Renal cortical epithelial cell (primary cell): ENCODE measurements at places on chromosomes 2 and 18. TPM values are rescaled to one million over a fixed set of nuclear protein-coding genes. Genes with fewer than 3 reads are reported as not detected.

The KCNE4 gene
- 0.05 and 0.52 TPM in 2 replicates for total RNA-seq

The EFHD1 gene
- total RNA-seq = 7.5 and 26.9 TPM in 2 replicates

The CCDC74B gene
- total RNA-seq = 0.87 and 7.2 TPM in 2 replicates

The SPDYA gene
- 0.69 and 3.5 TPM in 2 replicates for total RNA-seq

The DSC3 gene
- total RNA-seq = 0.20 and 0.69 TPM in 2 replicates

The SERPINB11 gene
- total RNA-seq = not detected in 2 replicates

The TMEM37 gene
- 0.69 and 11.4 TPM in 2 replicates for total RNA-seq

The RIOK3 gene
- 59.2 and 102 TPM in 2 replicates for total RNA-seq

The CYBRD1 gene
- total RNA-seq = 13.9 and 63.1 TPM in 2 replicates

The SMAD7 gene
- total RNA-seq = 46.2 and 71.3 TPM in 2 replicates

The AQP12B gene
- not detected in 2 replicates for total RNA-seq

The LOXL3 gene
- total RNA-seq = 1.0 and 1.1 TPM in 2 replicates

The FHL2 gene
- 143 and 751 TPM in 2 replicates for total RNA-seq

The DSG1 gene
- not detected in 2 replicates for total RNA-seq

The CDK5R2 gene
- total RNA-seq = 0.10 TPM in 1 of 2 replicates, not detected in the other

The TBR1 gene
- under 0.01 TPM in 1 of 2 replicates, not detected in the other for total RNA-seq

The CNDP1 gene
- under 0.01 and 0.05 TPM in 2 replicates for total RNA-seq

The RAX gene
- total RNA-seq = not detected in 2 replicates

The NYAP2 gene
- not detected in 2 replicates for total RNA-seq

The SCN2A gene
- 0.35 and 15.1 TPM in 2 replicates for total RNA-seq

The ERICH2 gene
- total RNA-seq = 1.0 TPM in 1 of 2 replicates, not detected in the other

The ZNF396 gene
- total RNA-seq = 2.1 and 6.0 TPM in 2 replicates

The MAP4K3 gene
- 56.6 and 108 TPM in 2 replicates for total RNA-seq

The TRIM43 gene
- 0.05 TPM in 1 of 2 replicates, not detected in the other for total RNA-seq

The NT5DC4 gene
- not detected in 2 replicates for total RNA-seq

The NMS gene
- not detected in 2 replicates for total RNA-seq

The DHRS9 gene
- total RNA-seq = 0.52 TPM in 1 of 2 replicates, not detected in the other

The SNED1 gene
- total RNA-seq = 1.6 and 4.2 TPM in 2 replicates

The FBXO11 gene
- 52.8 and 85.3 TPM in 2 replicates for total RNA-seq

The LRRTM4 gene
- total RNA-seq = 0.10 TPM in 1 of 2 replicates, not detected in the other

The POTEI gene
- total RNA-seq = not detected in 2 replicates

The ASB18 gene
- not detected in 2 replicates for total RNA-seq

The FOXD4L1 gene
- 0.20 TPM in 1 of 2 replicates, not detected in the other for total RNA-seq

The SERPINB10 gene
- not detected in 2 replicates for total RNA-seq

The MAP3K19 gene
- total RNA-seq = not detected in 2 replicates

The LHCGR gene
- total RNA-seq = not detected in 2 replicates

The SLC19A3 gene
- 0.35 and 4.0 TPM in 2 replicates for total RNA-seq

The REG3G gene
- total RNA-seq = not detected in 2 replicates

The ACYP2 gene
- 5.0 and 13.6 TPM in 2 replicates for total RNA-seq

The MBOAT2 gene
- 29.0 and 47.0 TPM in 2 replicates for total RNA-seq

The POTEJ gene
- total RNA-seq = not detected in 2 replicates

The DCDC2C gene
- not detected in 2 replicates for total RNA-seq

The DUSP19 gene
- 0.87 and 1.8 TPM in 2 replicates for total RNA-seq

The MALL gene
- total RNA-seq = 9.7 and 60.8 TPM in 2 replicates

The CD207 gene
- not detected in 2 replicates for total RNA-seq

The SLC4A3 gene
- 3.5 and 10.1 TPM in 2 replicates for total RNA-seq

The CNTNAP5 gene
- under 0.01 and 0.20 TPM in 2 replicates for total RNA-seq

The CRYGD gene
- total RNA-seq = not detected in 2 replicates

The TRAK2 gene
- total RNA-seq = 35.9 and 117 TPM in 2 replicates

The CCDC138 gene
- total RNA-seq = 4.9 and 6.4 TPM in 2 replicates

The ADCYAP1 gene
- total RNA-seq = not detected in 2 replicates

The SIX3 gene
- total RNA-seq = not detected in 2 replicates

The GFPT1 gene
- total RNA-seq = 65.3 and 74.3 TPM in 2 replicates

The MYO1B gene
- 157 and 165 TPM in 2 replicates for total RNA-seq

The SLC23A3 gene
- 1.0 and 1.6 TPM in 2 replicates for total RNA-seq

The CDH19 gene
- total RNA-seq = not detected in 2 replicates

The PLEKHB2 gene
- 189 and 200 TPM in 2 replicates for total RNA-seq
